Stimulated activated CD4-positive, alpha-beta T cell treated with anti-CD3 and anti-CD28 coated beads, Interleukin-12 subunit alpha, Interleukin-12 subunit beta, amount 100 ng/mL, for 24 hours (primary cell): ENCODE measurements at places on chromosomes 13 and 19.

GRCh38 chr13:35961002-35961401, 170.2 kb downstream of the DCLK1 start:
- no peak for DNase-seq

DNA sequence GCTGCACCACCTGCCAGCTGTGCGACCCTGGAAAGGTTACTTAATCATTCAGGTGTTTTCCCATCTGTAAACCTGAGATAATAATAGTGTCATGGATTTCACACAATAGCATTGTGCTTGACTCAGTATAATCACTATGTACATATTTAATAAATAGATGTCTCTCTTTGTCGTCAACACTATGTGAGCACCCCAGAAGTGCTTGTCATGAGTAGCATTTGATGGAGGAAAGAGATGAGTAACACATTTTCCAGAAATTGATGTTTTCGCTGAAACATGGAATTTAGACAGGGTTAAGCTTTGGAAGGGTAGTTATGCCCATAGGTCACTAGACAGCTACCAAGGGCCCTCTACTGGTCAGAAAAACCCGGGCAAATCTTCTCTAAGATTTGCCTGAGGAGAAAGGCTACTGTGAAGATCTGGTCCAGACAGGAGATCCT, 9.5 kb upstream of the MBNL2 start:
- DNase-seq: no peak

- peak; percentile 88 for DNase-seq
These were observed 10.4 kb upstream of the JUND start for GRCh38 chr19:18291590-18292461.

DNA sequence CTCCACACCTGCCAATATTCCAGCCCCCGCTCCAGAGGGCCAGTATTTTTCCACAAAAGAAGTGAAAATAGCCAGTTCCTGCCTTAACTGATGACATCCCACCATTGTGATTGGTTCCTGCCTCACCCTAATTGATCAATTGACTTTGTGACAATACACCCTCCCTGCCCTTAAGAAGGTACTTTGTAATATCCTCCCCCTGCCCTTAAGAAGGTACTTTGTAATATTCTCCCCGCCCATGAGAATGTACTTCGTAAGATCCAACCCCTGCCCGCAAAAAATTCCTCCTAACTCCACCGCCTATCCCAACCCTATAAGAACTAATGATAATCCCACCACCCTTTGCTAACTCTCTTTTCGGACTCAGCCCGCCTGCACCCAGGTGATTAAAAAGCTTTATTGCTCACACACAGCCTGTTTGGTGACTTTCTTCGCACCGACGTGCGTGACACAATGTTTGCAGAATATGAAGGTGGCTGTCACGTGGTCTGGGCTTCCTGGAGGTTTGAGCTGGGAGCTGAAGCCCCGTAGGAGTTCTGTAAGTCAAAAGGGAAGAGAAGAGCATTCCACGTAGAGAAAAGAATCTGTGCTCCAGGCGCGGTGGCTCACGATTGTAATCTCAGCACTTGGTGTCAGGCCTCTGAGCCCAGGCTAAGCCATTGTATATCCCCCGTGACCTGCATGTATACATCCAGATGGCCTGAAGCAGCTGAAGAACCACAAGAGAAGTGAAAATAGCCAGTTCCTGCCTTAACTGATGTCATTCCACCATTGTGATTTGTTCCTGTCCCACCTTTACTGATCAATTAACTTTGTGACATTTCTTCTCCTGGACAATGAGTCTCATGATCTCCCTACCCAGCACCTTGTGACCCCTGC, 6.2 kb upstream of the FUT3 start:
- DNase-seq: no peak
